ENCODE measurements at places on chromosomes 6 and 20.

DNA sequence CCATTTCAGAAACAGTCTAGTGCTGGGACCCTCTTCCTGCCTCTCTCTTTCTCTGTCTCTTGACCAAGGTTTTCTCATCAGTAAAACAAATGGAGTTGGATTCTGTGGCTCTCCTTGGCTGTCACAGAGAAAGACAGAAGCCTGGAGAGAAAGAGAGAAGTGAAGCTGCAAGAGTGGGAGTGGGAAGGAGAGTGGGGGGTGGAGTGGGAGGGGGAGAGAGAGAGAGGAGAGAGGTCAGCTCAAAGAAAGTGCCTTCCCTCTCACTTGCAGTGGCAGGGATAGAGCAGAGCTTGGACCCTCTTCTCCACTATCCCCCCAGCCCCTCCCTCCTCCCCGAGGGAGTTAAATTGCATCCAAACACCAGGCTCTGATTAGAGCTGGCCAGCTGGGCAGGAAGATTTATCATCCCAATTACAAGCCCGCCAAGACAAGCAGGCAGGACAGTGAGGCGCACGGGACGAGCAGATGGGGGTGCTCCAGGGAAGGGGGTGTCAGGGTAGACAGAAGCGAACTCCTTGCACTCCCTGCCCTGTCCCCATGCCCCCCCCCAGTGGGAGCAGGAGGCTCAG, 74.3 kb downstream of the CD40 start:
- no peak for DNase-seq

DNA sequence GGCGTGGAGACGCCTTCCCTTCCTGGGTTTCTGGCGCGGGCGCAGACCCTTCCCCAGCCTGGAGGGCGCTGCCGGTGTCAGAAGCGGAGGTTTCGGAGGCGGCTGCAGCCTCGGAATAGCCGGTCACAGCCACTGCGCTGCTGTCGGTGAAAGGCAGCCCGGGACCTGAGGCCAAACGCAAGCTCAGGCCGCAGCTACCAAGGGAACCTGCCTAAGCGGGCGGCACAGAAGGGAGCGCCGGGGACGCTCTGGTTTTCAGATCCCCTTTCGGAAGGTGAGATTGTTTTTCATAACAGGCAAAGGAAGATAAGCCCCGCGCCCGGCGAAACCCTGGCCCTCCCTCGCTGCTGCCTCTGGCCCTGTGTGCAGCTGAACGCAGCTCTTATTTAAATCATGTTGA, 116.5 kb downstream of the FAM120B start:
- DNase-seq, result no peak

- DNase-seq, result no peak
Measured at GRCh38 chr6:135680964-135681913, 170.3 kb upstream of the PDE7B start.

DNA sequence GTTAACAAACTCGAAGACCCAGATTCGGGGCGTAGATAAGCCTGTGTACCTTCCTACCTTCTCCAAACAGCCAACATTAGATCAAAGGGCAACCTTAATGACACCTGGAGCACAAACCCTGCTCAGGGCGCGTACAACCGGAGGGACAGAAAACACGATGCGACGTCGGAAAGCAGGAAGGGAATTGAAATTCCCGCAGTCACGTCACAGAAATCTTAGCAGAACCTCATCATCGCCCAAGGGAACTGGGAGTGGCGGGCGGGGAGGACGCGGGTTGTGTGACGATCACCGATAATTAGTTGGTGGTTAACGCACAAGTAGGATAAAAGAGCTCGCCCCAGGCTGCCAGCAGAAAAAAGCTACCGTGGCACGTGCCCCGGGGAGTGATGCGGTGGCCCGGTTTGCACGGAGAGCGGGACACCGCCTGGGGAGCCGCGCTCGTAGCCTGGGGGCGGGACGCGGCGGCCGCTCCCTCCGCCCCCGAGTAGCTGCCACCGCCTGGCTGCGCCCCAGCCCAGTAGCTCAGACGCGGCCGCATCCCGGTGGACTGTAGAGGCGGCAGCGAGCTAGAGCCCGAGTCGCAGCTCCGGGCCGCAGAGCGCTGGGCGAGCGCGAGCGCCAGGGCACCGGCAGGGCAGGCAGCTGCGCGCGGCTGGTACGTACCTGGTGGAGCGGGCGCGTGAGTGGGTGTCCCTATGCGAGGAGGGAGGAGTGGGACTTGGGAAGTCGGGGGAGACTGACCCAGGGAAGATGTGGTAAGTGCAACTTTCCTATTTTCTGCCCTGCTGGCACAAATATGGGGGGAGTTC, at the start of gene PKIB:
TSS of gene PKIB (plus strand) at position 525 of the 809 bp plus-strand sequence. CDS start 107,390 bp downstream, outside the sequence.
- peak; percentile 56 for DNase-seq

DNA sequence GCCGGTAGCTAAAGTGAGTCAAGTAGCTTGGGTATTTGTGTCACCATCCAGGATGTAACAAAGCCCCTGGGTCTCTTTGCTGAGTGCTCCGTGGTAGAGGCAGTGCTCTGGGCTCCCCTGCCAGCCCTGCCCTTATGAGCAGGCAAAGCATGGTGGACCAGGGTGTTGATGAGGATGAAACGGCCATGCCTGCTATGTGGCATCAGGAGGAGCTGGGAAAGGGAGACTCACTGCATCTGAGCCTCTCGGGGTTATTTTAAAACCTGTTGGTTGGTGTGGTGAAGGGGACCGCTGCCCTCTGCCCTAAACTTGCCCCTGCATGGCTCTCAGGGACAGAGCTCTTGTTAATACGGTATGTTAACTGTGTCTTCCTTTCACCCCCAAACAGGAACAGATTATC, 143.1 kb downstream of the DTNBP1 start:
- no peak for DNase-seq

- DNase-seq, result no peak
Measured at GRCh38 chr6:88047510-88048150, at the start of gene SPACA1. SPACA1 (plus strand) TSS chr6:88047841; CDS start chr6:88047906, 65 bp downstream.

GRCh38 chr6:147226163-147226724, 22.0 kb downstream of the STXBP5 start:
- no peak for DNase-seq

- DNase-seq, result no peak
Measured at GRCh38 chr6:70241991-70242420, 60.9 kb downstream of the COL9A1 start.

- no peak for DNase-seq
Measured at GRCh38 chr6:135830452-135830881, 21.0 kb upstream of the PDE7B start.

- DNase-seq, result peak; percentile 84
Measured at GRCh38 chr20:64003960-64004725, 23.2 kb downstream of the PRPF6 start.

- no peak for DNase-seq
Measured at GRCh38 chr6:84511929-84512328, 252.5 kb downstream of the TBX18 start.

DNA sequence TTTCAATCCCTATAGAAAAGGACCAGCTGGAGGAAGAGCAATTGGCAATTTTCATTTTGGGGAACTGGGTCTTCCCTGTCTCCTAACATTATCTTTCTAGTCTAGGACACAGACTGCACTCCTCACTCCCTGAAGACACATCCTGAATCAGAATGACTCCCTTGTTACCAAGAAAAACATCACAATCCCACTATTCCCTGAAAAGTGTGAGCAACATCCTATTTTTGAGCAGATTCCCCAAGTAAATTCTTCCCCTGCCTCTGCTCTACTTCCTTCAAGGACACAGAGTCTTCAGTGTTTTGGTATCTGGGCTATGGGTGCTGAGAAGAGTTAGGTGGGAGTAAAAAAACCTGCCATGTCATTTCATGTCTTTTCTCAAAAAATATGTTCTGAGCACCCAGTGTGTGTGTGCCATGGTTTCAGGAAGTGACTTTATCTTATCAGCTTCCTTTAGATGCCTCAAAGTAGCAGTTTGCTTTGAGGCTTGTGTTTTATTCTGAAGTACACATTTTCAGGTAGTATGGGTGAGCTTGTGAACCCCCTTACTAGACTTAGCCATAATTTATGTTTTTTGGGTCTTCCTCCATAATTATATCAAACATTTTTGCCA, 12.4 kb downstream of the LAMA4 start:
- no peak for DNase-seq
